Stimulated activated CD8-positive, alpha-beta memory T cell treated with anti-CD3 and anti-CD28 coated beads, Interleukin-7, amount 100 ng/mL, for 1 hour (primary cell): ENCODE measurements at places on chromosomes 7 and 10.

GRCh38 chr10:74675484-74675883 lies 150.9 kb upstream of the KAT6B start:
- DNase-seq, result no peak

DNA sequence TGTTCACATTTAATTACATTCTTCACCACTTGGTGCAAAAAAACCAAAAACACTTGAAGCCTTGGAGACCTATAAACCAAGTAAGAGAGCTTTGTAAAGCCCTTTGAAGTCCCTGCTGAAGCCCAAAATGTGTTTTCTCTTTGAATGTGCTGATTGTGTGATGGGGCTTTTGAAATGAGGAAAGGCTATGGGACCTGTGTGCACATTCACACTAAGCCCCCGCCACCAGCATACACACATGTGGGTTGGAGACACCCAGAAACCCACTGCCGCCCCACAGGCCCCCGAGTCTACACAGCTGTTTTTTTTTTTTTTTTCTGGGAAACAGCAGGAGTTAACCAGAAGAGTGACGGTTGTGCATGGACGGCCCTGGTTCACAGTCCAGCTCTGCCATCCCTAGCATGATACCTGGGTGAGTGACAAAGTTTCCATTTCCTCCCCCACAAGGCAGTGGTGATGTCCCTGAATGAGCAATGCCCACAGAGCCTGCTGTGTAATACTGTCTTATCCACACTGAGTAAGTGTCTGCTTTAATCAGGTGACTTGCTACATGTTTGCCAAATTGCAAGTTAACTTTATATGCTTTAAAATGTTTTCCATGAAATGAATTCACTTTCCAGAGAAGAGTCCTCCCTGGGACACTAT lies 154.6 kb upstream of the GDF10 start:
- DNase-seq, result no peak

- DNase-seq, result no peak
Measured at GRCh38 chr10:73983096-73984047, 14.5 kb upstream of the VCL start.

- DNase-seq, result no peak
Measured at GRCh38 chr7:47145186-47145725, 436.7 kb downstream of the TNS3 start.

- DNase-seq, result no peak
Measured at GRCh38 chr7:1085266-1085665, 2.6 kb upstream of the GPER1 start.

DNA sequence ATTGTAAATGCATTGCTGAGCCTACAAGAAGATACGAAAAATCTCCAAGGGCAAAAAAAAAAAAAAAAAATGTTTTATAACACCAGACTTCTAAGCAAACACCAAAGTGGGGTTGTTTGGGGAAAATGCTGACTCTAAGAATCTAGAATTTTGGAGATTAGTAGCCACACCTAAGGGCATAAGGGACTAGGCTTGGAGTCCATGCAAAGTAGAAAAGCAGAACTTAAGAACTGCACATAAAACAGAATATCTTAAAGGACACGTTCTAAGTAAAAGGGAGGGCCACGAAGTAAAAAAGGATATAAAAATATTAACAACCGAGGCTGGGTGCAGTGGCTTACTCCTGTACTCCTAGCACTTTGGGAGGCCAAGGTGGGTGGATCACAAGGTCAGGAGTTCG lies 269.8 kb upstream of the AUTS2 start:
- DNase-seq, result no peak

- no peak for DNase-seq
Measured at GRCh38 chr10:31930023-31930751, 1.6 kb upstream of the ARHGAP12 start.

GRCh38 chr7:79308192-79308591 lies 145.3 kb downstream of the MAGI2 start:
- DNase-seq, result no peak

DNA sequence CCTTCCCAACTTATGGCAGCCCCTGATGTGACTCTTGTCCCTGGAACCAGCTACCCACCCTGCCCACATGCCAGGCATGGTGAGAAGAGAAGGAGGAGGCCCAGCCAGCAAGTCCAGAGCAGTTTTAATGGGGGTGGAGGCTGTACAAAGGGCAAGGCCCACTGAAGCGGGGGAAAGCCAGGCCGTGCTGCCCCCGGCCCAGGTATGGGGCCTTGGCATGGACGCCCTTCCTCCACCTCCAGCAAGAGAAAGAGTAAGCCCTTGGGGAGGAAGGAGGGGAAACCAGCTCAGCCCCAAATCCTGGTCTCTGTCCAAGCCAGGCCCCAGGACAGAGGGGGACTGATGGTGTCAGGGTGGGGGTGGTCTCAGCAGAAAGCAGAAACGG lies 7.0 kb downstream of the NFKB2 start:
- DNase-seq, result no peak

GRCh38 chr10:130029209-130029608 lies 65.1 kb upstream of the EBF3 start:
- DNase-seq, result no peak

DNA sequence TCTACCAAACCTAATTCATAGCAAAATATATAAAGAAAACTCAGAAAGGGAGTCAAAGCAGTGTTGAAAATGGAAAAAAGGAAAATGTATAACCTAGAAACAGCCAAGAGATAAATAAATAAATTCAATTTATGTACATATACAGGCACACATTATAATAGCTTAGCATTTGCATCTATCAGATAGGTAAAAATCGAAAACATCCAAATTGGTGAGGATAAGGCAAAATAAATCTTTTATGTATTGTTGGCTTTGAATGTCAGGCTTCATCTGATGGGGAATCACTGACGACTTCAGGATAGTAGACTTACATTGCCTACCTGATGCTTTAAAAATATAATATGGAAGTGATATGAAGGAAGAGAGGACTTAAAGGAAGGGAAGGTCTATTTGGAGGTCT lies 20.6 kb upstream of the CHRM2 start:
- no peak for DNase-seq

DNA sequence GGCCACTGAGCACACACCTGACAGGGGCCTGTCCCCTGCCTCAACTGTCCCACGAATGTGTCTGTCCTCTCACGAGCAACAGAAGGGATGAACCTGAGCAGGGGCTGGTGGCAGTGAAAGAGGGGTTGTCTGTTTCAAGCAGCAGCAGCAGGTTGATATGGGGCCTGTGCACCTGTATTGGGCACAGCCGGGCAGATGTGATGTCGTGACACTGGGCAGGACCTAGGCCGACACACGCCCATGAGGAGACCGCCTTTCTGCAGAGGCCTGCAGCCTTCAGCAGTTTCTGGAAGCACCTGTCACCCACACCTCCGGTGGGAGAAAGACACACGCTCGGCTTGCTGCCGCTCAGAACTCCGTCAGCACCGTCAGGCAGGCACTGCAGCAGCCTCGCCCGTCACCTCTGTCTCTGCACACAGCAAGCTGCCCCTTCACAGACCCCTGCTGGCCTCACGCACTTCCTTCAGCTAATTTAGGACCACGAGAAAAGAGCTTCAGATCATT lies 48.5 kb downstream of the AMZ1 start:
- DNase-seq, result no peak

DNA sequence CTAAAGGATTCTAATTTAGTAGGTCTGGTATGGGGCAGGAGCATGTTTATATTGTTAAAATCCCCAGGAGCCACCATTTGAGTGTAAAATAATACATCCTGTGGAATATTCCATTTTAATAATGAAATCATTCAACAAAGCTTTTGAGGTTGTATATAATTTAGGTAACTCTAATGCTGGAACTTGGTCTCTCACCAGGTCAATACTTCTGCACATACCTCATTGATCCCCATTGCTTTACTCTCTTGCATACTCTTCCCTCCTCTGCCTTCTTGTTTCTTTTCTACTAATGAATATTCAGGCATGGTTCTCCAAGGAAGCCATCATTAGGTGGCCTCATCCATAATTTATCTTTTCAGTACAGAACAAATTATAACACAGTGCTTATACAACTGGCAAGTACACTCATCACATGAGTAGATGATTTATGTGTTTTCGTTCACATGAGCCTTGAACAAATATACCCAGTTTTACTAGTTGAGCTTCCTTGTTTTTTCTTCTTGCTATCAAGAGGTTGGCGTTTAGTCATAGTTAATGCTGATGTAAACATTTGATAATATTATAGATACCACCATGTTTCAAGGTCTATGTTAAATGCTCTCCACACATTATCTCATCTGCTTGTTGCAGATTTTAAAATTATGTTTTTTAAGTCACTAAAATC lies 7.2 kb downstream of the PALS2 start:
- DNase-seq, result no peak

DNA sequence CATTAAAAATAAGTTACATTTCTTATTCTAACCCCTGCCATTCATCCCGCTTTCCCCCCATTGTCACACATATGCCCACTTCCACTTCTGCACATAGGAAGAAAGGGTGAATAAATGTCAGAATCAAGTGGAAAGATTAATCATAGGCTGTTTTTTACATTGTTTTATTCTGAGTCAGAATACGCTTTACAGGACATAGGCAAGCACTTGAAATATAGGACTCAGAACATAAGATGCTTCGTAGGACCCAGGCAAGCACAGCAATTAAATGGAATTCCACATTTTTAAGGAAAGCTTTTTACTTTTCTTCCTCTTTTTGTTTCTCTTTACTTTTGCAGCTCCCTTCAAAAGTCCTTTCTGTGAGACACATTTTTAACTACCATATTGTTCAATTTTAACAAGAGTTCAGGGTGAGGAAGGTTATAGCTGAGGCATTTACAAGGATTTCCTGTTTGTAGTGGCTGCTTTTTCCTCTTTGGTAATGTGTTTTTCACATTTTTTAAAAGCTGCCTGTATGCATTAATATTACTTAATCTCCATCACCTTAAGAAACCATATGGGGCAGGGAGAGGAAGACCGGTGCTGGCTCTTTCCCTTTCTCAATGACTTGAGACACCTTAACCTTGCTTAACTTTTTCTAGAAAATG lies 130.0 kb downstream of the TES start:
- no peak for DNase-seq
